ENCODE measurements at places on chromosomes 7 and 10. TPM values are rescaled to one million over a fixed set of nuclear protein-coding genes. Genes with fewer than 3 reads are reported as not detected.

DNA sequence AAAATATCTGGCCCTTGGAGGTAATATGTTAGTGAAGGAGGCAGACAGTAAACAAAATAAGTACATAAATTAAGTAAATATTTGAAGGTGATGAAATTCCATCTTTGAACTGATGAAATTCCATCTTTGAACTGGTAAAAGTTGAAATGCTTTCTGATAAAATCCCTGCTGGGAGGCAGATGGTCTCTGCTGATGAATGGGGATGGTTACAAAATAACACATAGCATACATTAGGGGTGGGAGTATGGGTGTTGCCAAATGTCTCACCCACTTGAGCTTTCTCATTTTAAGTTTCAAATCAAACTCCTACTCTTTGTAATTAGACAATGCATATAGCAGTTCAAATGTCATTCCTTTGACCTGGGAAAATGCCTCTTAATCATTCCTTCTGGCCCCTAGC is 77.5 kb upstream of the SORCS3 start:
- H3K4me3 ChIP-seq = no peak overlapping the region
- no peaks in the 10 kb centered on the region for H3K4me1 ChIP-seq
- no peaks in the 10 kb centered on the region for H3K36me3 ChIP-seq
- H3K27me3 ChIP-seq = peaks cover 3% of the 10 kb centered on the region
- DNase-seq = no peak
- no peak overlapping the region for H3K27ac ChIP-seq

GRCh38 chr7:19772841-19773760 is at the start of gene TMEM196:
Gene TMEM196 (minus strand): TSS chr7:19773617. CDS start chr7:19772696, 921 bp downstream.
- DNase-seq = no peak
- H3K36me3 ChIP-seq = no peaks in the 10 kb centered on the region
- H3K27ac ChIP-seq = no peak within 1 kb of the TSS
- H3K27me3 ChIP-seq = peaks cover 37% of the 10 kb centered on the region
- peak within 1 kb of the TSS; percentile 56 for H3K4me3 ChIP-seq

DNA sequence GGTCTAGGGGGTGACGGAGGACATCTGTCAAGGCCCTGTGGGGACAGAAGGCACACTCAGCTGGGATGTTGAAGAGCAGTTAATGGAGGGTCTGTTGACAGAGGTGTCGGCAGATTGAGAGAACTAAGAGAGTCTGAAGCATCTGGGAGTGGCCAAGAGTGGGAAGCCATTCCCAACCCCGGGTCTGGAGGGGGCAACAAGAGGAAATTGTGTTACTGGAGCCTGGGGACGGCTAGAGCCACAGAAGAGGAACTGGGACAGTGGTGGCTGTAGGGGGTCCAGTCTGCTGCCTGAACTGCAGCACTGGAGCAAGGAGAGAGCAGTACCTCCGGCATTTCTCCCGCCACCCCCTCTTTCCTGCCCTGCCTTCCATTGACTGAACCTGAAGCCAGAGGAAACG is 136.6 kb downstream of the CHN2 start:
- H3K36me3 ChIP-seq = no peaks in the 10 kb centered on the region
- H3K27me3 ChIP-seq = no peaks in the 10 kb centered on the region
- no peak for DNase-seq

DNA sequence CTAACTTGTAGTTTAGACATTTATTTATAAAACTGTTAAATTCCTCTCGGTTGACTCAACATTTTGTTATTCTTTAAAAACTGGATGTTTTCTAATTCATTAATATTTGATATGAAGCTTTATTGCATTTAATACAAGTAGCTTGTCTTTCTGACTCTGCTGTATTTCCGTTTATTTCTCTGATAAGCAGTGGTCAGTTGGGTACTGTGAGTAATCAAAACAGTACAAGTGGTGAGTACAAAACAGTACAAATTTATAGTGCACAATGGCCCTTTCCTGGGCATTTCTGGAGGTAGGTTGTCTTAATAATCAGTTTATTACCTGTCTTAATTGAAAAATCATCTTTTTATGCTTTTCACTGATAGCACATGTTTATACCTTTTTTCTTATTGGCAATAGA is 182.7 kb downstream of the CCSER2 start:
- H3K27ac ChIP-seq = no peak overlapping the region
- no peak for DNase-seq
- no peaks in the 10 kb centered on the region for H3K27me3 ChIP-seq
- no peaks in the 10 kb centered on the region for H3K4me1 ChIP-seq

OR2A12 gene
- total RNA-seq = not detected

TSPAN33 gene
- total RNA-seq = 332 TPM

ZNF488 gene
- not detected for total RNA-seq

EDRF1 gene
- 52.7 TPM for total RNA-seq

Measured in activated B cell treated with CpG ODN at 0.5 μM for 24 hours (primary cell).